ENCODE measurements at places on chromosomes 5 and 9. TPM values are rescaled to one million over a fixed set of nuclear protein-coding genes. Genes with fewer than 3 reads are reported as not detected.

The SEMA5A gene
- 0.04 TPM for total RNA-seq

The ATP10B gene
- not detected for total RNA-seq

The MLANA gene
- not detected for total RNA-seq

The SLC25A2 gene
- total RNA-seq: 0.32 TPM

The TLX3 gene
- not detected for total RNA-seq

The FAXDC2 gene
- 5.0 TPM for total RNA-seq

The ENTPD8 gene
- total RNA-seq: 0.07 TPM

The GNA14 gene
- 3.2 TPM for total RNA-seq

The EIF4EBP3 gene
- 1.4 TPM for total RNA-seq

The CATSPER3 gene
- total RNA-seq: not detected

The AK8 gene
- not detected for total RNA-seq

The CCL27 gene
- 0.14 TPM for total RNA-seq

The TMEM203 gene
- total RNA-seq: 26.1 TPM

The IRX4 gene
- not detected for total RNA-seq

The GRIA1 gene
- not detected for total RNA-seq

The MSMP gene
- total RNA-seq: 23.2 TPM

The OLFM1 gene
- 0.46 TPM for total RNA-seq

The MUSK gene
- total RNA-seq: not detected

The IRGM gene
- total RNA-seq: not detected

The ACTBL2 gene
- not detected for total RNA-seq

The PAEP gene
- total RNA-seq: not detected

The FLT4 gene
- total RNA-seq: 1.5 TPM

The SLC45A2 gene
- 0.13 TPM for total RNA-seq

The SPATA31C1 gene
- total RNA-seq: not detected

The MARVELD2 gene
- total RNA-seq: 4.7 TPM

The SPATA31E1 gene
- not detected for total RNA-seq

The SPAG8 gene
- 0.25 TPM for total RNA-seq

The ASPN gene
- 0.07 TPM for total RNA-seq

The FAM221B gene
- not detected for total RNA-seq

The WNT8A gene
- not detected for total RNA-seq

The DNM1 gene
- total RNA-seq: 0.39 TPM

The SPINK6 gene
- not detected for total RNA-seq

The SLC46A2 gene
- total RNA-seq: not detected

The AP3S1 gene
- total RNA-seq: 66.8 TPM

The MAPK9 gene
- 25.7 TPM for total RNA-seq

The PRRX2 gene
- not detected for total RNA-seq

The ARL14EPL gene
- 0.39 TPM for total RNA-seq

The FGF10 gene
- not detected for total RNA-seq

The PARP8 gene
- 0.28 TPM for total RNA-seq

The CDH9 gene
- total RNA-seq: not detected

The IGFBPL1 gene
- total RNA-seq: 0.33 TPM

The LTC4S gene
- 0.66 TPM for total RNA-seq

The ABLIM3 gene
- 18.8 TPM for total RNA-seq

The PDE6A gene
- not detected for total RNA-seq

The CAMLG gene
- total RNA-seq: 51.4 TPM

The GARNL3 gene
- 3.1 TPM for total RNA-seq
